ENCODE measurements at places on chromosomes 7 and 10.

DNA sequence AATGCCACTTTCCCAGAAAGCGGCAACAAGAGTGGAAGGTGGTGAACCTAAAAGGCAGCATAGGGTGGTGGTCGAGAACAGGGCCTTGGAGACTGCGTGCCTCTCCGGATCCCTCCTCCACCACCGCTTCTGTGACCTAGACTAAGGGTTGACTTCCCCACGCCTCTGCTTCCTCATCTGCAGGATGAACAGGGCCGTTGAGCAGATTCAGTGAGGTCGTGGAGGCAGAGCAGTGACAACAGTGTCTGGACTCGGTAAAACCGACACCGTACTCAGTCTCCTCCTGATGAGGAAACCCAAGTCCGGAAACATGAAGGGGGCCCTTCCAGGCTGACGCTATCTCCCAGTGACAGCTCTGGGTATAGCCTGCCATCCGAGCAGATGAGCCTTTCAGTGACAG lies 162.6 kb downstream of the CELF2 start:
- DNase-seq, result peak; percentile 77

DNA sequence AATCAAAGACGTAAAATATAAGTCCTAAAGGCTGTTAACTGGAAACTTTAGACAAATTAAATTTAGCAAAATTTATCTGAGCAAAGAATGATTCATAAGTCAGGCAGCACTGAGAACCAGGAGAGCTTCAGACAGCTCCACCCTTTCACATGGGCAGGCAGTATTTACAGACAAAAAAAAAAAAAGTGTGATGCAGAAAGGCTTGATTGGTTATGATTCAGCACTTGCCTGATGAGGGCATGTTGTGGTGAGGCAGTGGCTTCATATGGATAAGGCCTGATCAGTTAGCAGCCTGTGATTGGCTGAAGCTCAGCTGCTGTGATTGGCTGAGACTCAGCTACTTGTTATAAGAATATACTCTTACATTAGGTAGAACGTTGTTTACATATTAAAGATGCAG lies 495.4 kb upstream of the POM121L12 start:
- no peak for DNase-seq

- no peak for DNase-seq
Observed at GRCh38 chr10:95758351-95759025, 2.5 kb downstream of the ENTPD1 start.

DNA sequence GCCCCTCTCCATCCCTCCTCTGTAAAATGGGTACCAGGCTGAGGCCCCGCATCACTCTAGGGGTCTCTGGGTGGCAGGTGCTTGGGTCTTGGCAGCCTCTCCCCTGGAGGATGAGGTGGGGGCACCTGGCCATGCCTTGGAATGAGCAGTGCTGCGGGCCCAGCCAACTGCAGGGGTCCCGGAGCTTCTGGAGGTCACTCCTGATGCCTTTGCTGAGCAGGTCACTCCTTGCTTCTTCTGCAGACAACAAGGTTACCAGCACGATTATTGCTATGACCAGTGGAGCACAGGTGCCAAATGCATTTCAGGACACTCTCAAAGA lies 22.4 kb upstream of the ZNF488 start:
- no peak for DNase-seq

DNA sequence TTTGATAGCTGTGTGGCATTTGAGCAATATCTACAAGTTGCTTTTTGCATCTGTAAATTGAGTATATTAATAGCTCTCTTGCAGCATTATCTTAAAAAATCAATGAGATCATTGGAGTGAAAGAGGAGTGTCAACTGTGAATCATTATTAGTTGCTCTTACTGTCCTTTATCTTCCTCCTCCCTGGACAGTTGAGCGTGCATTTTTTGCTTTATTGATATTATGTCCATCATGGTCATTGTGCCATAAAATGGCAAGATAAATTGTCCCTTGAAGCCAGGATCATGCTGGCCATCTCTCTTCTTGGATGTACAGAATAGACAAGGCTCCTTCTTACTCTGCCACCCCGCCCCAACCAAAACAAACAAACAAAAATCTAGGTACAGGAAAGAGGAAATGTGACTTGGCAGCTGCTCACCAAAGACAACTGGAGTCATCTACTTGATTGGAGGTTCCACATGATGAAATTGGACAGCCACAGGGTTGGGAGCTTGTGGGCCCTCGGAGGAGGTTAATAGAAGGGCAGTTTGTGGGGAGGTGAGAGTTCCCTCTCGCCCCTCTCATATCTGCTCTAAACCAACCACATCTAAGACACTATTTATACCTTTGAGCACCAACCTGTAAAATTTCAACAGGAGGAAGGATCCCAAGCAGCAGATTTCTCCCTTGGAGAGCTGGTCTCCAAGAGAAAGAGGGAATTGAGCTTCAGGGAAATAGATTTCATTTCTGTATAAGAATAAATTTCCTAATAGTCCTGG lies 252.7 kb downstream of the SKIDA1 start:
- DNase-seq, result no peak

- DNase-seq, result no peak
Observed at GRCh38 chr7:54339073-54339472, 203.1 kb upstream of the VSTM2A start.

GRCh38 chr10:11035301-11035991 lies 17.8 kb downstream of the CELF2 start:
- DNase-seq, result no peak

DNA sequence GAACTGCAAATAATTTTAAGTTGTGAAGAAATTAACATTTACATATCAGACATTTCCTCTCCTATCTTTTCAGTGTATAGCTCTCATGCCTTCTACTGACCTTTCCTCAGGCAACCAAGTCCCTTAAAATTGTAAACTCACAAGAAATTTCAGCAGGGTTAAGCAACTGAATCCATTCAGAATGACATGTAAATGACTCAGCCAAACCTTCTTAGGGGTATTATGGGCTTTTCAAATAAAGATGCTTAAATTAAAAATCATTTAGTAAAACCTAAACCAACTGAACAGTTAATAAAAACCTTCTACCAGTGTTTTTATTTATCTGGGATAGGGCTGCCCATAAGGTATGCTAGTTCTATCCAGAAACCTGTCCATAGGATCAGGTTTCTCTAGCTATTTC lies 20.7 kb downstream of the WAPL start:
- no peak for DNase-seq

GRCh38 chr10:130499541-130499940 lies 363.4 kb downstream of the GLRX3 start:
- DNase-seq, result no peak

GRCh38 chr7:38396852-38397251 lies 123.4 kb upstream of the TARP start:
- DNase-seq, result no peak

GRCh38 chr7:82247814-82248433 lies 195.7 kb downstream of the CACNA2D1 start:
- DNase-seq, result no peak

DNA sequence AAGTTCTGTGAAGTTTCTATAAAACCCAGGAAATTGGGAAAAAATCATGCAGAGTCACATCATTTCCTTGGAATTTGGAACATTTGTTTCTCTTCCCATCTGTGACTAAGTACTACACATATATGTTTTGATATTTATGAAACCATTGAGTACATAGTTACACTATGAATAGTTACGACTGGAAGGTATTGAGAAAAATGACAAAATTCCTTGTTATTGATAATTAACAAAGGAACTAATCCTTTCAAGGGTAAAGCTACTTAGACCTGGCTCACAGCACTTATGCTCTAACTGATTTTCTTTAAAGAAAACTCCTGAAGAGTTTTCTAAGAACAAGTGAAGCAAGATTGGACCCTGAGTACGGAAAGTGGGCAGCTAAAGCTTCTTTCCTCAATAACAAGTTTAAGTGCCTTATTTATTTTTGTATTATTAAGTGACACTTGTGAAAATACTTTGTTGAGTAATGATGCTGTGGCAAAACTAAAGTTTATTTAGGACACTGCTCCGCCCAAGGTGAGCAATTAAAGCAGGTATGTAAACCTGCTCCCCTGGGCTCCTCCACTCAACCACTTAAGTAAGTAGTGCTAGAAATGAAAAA lies 12.0 kb upstream of the GLCCI1 start:
- DNase-seq, result no peak

DNA sequence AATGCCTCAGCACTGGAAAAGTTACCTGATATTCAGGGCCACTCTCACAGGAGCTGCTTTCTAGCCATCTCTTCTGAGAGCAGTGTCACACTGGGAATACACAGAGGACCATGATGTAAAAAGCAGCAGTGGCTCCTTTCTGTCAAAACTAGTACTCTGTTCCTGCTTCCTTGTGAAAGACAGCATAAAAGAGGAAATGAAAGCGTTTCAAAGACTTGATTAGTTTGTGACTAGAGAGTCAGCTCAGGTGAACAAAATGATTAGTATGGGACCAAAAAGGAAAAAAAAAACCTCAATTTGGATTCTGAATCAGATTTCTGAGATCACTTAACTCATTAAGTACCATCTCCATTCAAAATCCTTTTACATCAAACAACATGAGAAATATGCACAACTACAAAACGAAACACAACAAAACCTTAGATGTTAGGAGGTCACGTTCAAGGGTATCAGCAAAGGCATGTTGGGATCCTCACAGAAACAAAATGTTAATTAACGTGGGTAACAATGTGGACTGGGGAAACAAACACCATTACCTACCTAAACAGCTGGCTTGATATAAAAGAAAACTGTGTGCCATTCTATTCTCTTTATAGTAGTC lies 103.7 kb downstream of the MACC1 start:
- DNase-seq, result peak; percentile 2

DNA sequence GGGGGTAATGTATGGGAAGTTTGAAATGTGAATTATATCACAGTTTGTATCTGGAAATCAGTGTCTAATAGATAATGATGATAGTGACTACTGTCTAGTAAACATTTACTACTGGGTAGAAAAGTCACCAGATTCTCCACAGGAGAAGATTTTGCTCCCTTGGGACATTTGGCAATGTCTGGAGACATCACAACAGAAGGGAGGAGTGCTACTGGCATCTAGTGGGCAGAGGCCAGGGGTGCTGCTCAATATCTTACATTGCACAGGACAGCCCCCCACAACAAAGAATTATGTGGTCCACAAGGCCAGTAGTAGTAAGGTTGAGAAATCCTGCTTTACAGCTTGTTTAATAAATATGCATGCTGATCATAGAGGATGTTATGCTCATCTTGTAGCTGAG lies 92.3 kb upstream of the PRPS1L1 start:
- DNase-seq, result no peak

DNA sequence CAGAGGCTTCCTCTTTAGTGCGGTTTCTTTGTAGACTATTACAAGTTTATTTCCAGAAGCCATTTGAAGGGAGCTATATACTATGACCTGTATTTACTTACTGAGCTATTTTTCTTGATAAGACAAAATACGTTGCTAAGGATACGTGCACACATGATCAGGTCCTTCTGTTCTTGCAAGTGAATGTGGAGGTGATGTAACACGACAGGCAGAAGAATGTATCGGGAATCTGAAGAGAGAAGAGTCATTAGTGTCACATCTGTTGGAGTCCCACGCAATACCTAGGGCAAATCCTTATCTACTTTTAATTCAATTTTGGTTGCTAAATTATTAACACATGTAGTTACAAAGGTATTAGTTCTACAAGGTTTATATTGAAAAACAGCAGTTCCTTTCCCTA lies 284.6 kb upstream of the IMMP2L start:
- no peak for DNase-seq

GRCh38 chr7:24668927-24669635 lies 88.2 kb downstream of the GSDME start:
- no peak for DNase-seq

DNA sequence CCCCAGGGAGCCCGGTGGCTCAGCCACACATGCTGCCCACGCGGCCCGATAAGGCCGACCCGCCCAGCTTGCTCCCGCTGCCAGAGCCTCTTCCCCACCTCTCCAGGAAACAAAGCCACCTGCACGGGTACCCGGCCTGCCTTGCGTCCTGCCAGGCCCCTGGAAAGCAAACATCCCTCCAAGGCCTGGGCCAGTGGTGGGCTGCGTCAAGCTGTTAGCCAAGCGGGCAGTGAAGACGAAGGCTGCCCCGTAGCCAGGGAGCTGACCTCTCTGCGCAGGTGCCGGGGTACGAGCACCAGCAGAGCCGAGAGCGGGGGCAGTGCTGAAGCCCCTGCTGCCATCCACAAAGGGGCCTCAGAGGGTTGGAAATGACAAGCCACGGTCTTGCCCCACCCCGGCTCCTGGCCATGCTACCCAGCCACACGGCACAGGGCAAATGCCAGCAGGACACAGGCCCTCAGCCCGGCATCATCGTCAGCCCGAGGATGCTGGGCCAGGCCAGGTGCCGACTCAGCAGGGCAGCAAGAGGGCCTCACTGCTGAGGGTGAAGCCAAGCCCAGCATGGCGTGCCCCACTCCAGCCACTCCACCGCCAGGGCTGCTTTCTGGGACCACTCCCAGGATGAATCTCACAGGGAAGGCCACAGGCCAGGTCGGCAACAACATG lies 140.0 kb downstream of the PTPRN2 start:
- no peak for DNase-seq

GRCh38 chr7:35533902-35534301 lies 161.0 kb downstream of the HERPUD2 start:
- DNase-seq, result no peak

DNA sequence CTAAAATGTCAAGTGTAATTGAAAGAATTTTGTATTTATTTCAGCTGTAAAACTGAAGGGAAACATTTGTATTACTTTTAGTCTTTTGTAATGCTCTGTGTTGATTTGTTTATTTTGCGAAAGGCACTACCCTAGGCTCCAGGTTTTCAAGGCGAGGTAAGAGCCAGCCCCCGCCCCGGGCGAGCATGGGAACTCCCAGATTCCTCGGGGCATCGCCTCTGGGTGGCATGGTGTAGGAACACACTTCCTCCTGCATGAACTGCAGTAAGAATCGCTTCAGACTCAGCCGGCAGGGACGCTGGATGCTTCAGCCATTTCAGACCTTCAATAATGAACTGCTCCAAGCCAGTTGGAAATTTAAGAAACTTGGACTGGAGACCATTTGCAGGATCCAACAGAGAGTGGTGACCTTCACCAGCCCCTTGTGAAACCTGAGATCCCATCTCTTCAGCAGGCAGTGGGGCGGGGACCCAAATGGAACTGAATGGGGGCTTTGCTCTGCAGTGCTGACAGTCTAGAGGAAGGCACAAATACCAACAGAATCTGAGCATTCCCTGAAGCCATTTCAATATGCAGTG lies 544.3 kb upstream of the MGMT start:
- DNase-seq, result no peak

DNA sequence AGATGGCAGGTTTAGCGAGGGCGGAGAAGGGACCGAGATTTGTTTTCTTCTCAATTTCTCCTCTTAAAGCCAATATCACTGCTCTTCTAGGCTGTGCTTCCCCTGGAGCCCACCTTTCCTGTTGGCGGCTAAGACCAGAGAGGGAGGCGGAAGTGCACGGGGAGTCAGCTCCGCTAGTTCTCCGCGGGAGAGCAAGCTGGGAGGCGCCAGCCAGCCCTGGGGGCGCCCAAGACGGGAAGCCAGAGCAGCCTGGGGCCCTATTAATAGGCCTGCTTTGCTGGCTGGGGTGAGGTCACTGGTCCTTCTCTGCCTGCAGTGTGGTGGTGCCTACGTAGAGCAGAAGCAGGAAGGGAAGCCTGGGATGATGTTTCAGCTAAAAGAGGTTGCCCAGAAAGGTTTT lies 61.6 kb downstream of the LSM5 start:
- DNase-seq, result no peak

DNA sequence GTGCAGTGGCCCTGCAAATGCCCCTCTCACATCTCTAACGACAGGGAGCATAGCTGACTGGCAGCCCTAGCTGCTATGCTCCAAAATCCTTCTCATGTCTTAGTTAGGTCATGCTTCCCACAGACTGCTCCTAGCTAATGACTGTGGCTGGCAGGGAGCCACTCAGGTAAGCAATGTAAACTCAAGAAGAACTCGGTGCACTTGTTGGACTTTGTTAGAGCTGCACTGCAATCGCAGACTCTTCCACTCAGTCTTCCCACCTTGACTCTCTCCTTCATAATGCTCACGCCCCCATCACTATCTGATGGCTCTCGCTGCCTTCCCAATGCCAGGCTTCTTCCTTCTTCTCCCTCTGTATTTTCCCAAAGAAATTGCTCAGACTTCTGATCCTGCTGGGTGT lies 24.0 kb downstream of the OR9A2 start:
- DNase-seq, result no peak

Data from CD4-positive, alpha-beta T cell treated with Interleukin-1 beta for 1 hour (primary cell).